Tongue (tissue), 3 donors: ENCODE measurements at places on chromosomes 6 and 20.

- DNase-seq = peak; percentile 46
These were observed 280.0 kb upstream of the TBX18 start for GRCh38 chr6:85044361-85044760.

DNA sequence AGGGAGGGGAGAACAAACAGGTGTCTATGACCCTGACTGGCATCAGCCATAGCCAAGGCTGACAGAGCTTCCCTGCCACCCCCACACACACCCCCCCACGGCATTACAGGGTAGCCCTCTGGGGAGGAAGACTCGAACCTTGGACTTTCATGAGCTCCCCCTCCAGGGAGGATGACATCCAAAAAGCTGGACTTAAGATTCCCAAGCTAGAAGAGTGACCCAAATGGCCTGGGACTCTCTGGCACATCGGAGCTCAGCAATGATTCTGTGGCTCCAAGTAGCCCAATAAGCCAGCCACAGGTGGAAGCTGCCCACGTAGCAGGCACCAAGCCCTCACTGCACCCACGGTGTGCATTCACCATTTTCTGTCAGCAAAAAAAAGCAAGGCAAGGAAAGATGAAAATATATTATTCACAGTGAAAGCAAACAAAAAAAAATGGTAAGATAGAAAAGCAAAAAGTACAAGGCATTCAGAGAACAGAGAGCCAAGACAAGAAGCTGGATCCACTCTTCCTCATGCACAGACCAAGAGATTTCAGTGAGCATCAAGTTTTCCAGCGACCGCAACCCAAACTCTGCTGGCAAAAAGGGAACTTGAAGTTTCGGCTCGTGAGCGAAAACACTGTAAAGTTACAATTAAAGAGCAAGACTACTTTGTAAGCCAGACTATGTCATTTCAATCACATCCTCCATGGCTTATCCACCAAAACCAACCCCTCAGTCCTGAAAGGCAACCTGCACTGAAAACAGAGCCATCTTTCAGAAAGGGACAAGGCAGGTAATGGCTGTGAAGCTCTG, 10.9 kb downstream of the JAG1 start:
- DNase-seq = no peak

- no peak for DNase-seq
These were observed 9.7 kb upstream of the SLCO4A1 start for GRCh38 chr20:62632575-62633090.

GRCh38 chr20:45496166-45496565, 19.3 kb downstream of the SPINT3 start:
- no peak for DNase-seq

GRCh38 chr20:51541189-51542032, 1.1 kb downstream of the NFATC2 start:
- peak; percentile 94 for DNase-seq

DNA sequence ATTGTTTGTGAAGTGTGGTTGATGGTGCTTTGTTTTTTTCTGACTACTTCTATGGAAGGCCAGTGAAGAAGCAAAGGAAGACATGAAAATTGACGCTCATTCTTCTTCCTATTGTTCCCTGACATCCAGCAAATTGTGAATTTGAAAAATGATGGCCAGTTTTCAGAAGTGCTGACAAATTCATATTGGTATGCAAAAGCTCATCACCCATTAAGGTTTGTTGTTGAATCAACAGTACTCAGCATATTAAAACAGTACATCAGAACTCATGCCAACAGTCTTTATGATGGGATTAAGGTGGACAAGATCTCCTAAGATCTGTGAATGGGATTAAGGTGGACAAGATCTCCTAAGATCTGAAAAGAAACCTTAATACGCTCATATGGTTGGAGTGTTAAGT, 1.0 kb upstream of the MTG2 start:
- DNase-seq = no peak

DNA sequence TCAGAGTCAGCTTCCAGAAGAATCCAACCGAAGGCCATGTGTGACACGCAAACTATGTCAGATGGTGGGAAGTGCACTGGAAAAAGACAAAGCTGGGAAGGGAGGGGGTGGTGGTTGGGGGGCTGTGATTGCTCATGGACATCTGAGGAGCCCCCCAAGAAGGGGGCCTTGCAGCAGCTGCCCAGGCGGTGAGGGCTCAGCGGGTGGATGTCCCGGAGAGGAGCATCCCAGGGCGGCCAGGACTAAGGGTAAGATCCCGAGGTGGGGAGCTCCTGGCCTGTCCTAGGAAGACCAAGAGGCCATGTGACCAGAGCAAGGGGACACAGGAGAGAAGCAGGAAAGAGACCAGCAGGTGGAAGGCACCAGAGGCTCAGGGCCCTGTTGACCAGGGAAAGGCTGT, 299.5 kb downstream of the PREX1 start:
- no peak for DNase-seq

- peak; percentile 57 for DNase-seq
These were observed 11.2 kb upstream of the C20orf144 start for GRCh38 chr20:33650753-33651561.

DNA sequence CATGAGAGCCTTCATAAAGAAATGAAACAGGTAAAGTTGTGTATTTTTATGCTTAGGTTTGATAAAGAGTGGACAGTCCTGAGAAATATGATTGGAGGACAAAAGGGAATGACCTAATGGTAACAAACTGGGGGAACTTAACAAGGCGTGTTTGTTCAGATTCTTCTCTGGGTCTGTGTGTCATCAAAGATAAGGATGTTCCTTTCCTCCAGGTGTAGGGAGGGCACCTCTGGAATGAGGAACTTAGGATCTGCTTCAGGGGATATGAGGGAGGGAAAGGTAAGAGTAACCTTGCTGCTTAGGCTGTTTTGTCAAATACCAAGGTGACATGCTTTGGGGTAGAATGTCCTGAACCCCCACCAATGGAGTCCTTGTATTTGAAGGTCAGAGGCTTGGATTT, 291.9 kb downstream of the KCNQ5 start:
- DNase-seq = no peak

DNA sequence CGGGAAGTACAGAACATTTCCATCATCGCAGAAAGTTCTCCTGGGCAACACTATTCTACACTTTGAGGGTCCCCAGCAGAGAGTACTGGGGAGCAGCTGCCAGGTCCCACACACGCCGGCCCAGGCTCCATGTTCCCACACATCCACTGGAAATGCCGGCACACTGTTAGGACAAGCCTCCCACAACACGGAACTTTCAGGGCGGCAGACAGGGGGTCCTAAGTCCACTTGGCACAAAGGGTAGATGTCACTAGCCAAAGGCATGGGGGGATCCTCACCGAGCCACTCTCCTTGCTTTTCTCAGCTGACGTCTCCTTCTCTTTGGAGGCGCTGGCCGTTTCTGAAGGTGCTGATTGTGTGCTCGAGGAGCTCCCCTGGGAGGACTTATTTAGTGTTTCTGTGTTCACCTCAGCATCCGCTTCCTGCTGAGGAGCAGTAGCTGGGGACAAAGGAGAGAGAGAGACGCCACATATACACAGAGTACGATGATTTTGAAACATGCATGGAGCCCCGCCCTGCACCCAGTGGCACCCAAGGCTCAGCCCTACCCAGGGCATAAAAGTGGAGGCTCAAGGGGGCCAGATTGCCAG, 135.4 kb downstream of the ZMYND8 start:
- DNase-seq = no peak

GRCh38 chr6:85975957-85976356, 333.3 kb upstream of the SYNCRIP start:
- no peak for DNase-seq

- no peak for DNase-seq
These were observed 38.4 kb upstream of the EYA4 start for GRCh38 chr6:133202610-133203343.

DNA sequence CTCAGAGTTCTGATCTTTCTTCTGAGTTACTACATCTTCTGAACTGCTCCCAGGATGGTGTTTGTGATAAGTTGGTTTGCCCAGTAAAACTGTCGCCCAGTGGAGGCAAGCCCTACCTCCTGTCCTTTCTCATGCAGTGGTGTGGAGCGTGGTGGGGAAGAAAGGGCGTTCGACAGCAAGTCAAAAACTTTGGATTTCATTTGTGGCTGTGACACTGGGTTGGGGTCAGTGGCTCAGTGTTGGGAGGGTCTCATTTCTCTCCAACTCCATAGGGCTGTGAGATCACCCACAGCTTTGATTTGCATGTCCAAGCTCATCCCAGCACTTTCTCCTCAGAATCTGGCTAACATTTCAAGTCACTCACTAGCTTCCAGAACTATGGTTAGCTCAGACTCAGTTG, 17.5 kb upstream of the SLC22A2 start:
- no peak for DNase-seq

- DNase-seq = no peak
These were observed 69.7 kb downstream of the PHACTR3 start for GRCh38 chr20:59673998-59674445.

DNA sequence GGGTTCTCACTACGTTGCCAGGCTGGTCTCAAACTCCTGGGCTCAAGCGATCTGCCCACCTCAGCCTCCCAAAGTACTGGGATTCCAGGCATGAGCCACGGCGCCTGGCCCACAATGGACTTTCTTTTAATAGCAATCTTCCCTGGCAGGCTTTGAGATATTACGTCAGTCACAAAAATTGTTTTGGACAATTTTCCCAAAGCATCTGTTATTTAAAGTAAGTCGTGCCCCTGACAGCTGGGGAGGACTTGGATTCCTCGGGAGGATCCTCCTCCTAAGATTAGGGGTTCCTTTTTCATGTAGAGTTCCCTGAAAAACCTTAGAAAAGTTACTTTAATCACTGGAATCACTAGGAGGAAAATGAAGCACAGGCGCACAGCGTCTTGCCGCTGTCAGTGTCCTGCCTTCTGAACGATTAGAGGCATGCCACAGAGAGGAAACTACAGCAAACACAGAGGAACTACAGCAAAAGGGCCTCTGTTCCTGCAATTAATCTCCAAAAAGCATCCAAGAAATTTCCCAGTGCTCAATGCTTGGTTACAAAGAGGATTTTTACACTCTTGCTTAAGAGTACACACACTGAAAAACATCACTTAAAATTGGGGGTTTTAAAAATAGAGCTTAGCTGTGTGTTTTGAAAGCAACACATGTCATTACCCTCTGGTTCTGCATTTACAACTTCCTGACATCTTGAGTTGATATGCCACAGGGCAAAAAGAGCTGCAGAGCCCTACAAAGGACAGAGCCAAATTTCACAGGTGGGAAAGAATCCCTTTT, 4.5 kb downstream of the ACSS1 start:
- DNase-seq = peak; percentile 93

GRCh38 chr6:132400555-132400882, 756 bp downstream of the MOXD1 start:
- peak; percentile 19 for DNase-seq

DNA sequence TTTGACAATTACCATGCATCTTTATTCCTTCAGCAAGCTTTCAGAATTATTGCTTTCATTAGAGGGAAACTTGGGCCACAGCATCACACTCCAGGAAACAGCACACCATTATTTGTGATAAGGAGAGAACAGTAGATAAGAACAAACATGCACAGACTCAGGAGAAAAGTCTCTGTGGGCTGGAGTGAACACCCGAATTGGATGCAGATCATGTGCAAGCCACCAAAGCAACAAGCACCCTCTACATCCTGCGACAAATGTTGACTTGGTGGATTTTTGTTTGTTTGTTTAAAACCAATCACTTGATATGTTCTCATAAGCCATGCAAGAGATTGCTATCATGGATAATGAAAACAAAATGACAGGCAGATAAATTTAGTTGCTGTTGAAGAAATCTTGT, 67.7 kb upstream of the ZFP64 start:
- DNase-seq = no peak

GRCh38 chr20:13613917-13614316, 24.8 kb downstream of the TASP1 start:
- DNase-seq = peak; percentile 21

DNA sequence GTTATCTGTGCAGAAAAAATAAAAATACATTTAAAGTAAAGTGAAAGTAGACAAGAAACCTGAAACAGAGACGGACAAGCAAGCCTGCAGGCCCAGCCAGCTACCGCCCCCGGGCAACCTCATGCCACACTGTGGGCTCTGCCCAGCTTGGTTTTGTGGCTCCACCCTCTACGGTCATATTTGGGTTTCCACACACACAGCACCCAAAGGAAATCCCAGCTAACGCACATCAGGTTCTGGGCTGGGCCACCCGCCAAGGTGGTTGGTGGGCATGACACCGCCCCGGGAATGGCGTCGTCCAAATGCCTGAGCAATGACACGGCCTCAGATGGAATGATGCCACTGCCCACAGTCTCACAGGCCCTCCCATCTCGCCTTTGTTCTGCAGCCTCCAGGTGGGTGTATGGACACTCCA, 22.9 kb downstream of the FAM110A start:
- no peak for DNase-seq

DNA sequence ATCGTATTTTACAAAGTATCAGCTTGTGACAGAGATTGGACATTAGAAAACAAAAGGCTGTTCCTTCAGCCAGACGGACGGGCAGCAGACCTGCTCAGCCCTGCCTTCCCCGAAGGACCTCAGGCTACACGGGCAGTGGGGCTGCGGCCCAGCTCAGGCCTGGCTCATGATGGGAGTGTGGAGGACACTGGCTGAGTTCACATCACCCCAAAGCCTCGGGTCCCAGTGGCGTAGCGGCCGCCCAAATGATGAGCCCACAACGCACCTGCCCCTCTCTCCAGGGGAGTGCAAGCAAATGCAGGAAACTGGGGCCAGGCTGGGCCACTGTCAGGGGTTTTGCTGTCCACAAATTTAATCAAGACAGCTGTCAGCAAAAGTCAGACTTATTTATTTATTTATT, 356.8 kb downstream of the TAF4 start:
- DNase-seq = no peak

DNA sequence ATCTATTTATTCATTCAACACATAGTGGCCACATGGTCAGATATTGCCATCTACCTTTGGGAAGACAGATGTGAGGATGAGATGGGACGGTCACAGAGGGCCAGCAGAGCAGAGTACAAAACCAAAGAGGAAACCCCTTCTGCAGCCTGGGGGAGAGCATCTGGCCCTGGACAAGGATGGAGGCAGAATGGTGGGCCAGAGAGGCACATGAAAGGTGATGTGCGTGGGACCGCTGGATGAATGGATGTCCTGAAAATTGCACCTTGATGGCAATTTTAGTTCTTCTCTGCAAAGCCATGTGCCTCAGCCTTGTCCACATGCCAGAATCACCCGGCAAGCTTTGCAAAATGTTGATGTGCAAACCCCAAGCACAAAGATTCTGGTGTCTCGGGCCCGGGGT, 77.4 kb upstream of the CD93 start:
- DNase-seq = no peak

- no peak for DNase-seq
These were observed 264.5 kb downstream of the PREX1 start for GRCh38 chr20:48563191-48563870.

DNA sequence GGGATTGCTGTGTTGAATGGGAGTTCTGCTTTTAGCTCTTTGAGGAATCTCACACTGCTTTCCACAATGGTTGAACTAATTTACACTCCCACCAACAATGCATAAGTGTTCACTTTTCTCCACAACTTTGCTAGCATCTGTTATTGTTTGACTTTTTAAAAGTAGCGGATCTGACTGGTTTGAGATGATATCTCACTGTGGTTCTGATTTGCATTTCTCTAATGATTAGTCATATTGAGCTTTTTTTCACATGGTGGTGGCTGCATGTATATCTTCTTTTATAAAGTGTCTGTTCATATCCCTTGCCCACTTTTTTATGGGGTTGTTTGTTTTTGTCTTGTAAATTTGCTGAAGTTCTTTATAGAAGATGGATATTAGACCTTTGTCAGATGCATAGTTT, 588.3 kb upstream of the ADGRB3 start:
- no peak for DNase-seq

GRCh38 chr6:165920896-165921671, 246.6 kb downstream of the TBXT start:
- DNase-seq = no peak

GRCh38 chr6:456358-456867, 64.9 kb downstream of the IRF4 start:
- DNase-seq = no peak

- DNase-seq = peak; percentile 65
These were observed 90.7 kb upstream of the CCDC28A start for GRCh38 chr6:138682704-138683527.
